Central memory CD4-positive, alpha-beta T cell (primary cell): ENCODE measurements at places on chromosomes 1 and 21.

DNA sequence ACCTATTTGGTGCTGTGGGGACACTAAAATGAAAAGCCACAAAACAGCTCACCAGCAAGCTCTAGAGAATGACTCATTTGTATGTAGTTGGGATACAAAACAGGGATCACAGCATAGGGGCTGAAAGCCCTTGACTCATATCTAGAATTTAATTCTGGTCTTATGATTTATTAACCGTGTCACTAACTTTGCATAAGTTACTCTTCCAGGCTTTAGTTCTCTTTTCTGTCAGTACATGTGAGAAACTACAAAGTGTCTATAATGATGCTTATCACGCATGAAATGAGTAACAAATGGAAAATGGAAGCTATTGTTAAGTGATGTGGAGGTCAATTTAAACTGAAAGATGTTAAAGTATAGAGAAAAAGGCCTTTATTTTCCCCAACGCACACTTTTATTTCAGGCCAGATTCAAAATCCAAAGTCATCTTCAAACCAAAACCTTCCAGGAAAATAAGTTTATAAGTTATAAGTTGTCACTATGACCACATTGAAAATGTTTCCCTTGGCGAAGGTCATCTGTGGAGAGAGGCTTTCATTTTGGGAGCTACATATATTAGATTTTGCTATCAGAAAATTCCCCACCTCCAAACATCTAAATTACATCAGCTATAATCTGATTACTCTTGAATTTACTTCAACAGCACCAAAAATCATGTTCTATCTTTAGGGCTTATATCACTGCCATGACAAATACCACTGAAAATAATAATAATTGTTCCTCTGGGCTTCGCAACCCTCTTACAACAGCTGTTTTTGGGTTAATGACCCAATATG, 430.5 kb downstream of the MRPL39 start:
- no peak for DNase-seq

DNA sequence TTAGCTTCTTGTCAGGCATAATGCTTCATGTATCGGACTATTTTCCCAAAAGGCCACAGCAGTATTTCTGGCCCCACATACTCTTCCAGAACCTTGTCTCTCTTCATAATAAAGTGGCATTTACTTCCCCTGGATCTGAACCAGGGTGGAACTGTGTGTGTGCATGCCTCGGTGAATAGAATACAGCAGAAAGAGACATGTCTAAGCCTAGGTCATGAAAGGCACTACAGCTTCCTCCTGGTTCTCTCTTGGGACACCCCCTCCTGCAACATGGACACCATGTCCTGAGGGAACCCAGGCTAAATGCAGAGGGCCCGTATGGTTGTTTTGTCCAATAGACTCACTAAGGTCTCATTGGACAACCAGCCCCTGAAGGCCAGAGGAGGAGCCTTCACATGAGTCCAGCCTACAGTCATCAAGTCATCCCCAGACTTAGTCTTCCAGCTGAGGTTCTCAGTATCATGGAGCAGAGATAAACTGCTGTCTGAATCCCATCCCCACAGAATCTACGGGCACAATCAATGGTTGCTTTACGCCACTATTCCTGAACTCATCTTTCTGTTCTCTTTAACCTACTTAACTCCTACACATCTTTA, 35.0 kb downstream of the USP24 start:
- DNase-seq: no peak

DNA sequence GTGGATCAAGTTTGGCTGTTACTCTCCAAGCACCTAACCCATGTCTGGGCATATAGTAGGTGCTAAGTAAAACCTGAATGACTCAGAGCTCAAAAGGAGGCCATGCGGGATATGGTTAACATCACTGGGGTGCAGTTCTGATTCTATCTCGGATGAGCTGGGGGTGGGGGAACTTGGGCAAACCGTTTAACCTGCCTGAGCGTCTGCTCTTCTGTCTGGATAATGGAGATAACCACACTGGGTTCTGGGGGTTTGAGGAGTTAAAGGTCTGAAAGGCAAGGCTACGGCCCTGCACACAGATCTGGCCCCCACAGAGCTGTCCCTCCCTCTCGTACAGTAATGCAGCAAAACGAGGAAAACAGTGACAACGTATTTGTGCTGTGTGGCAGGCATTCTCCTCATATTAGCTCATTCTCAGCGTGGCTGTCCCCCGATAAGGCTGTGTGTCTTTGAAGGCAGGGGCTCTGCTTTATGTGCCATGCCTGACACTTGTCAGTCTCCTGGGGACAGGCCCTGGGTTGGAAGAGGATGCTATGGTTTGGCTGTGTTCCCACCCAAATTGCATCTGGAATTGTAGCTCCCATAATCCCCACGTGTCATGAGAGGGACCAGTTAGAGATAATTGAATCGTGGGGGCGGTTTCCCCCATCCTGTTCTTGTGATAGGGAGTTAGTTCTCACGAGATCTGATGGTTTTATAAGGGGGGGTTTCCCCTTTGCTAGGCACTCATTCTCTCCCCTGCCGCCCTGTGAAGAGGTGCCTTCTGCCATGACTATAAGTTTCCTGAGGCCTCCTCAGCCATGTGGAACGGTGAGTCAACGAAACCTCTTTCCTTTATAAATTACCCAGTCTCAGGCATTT, 6.8 kb upstream of the ALDH4A1 start:
- no peak for DNase-seq

DNA sequence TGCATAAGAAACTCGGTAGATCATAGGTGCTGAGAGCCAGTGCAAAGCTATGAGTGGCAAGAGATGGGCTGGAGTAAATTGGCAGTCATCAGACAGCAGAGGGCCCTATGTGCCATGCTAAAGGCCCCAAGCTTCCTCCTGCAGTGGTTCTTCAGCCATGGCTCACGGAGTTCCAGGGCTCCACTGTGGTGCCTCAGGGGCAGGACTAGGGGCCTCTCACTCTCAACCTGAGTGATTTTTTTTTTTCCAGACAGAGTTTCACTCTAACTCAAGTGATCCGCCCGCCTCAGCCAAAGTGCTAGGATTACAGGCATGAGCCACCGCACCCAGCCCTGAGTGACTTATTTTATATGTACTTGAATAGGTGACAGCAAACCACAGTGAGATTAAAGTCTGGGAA, 10.4 kb upstream of the GJA8 start:
- no peak for DNase-seq

- no peak for DNase-seq
Observed at GRCh38 chr1:20974951-20975350, 187.8 kb upstream of the HP1BP3 start.

GRCh38 chr1:234217316-234217840, 155.9 kb upstream of the COA6 start:
- DNase-seq: no peak
